ENCODE measurements at places on chromosomes 1 and 21.

DNA sequence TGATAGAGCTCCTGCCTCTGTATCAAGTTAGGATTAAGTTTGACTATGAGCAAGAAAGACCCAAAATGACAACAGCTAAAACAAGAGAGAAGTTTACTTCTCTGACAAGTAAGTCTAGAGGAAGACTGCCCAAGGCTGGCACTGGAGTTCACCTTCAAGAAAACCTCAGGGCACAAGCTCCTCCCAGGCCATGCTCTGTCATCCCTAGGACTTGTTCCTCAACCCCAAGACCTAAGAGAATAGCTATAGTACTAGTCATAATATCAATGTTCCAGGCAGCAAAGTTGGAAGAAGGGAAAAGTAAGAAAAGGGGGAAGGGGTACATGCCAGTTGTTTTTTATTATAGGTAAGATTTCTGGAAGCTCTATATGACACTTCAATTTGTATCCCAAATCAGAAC lies 26.4 kb upstream of the DARS2 start:
- DNase-seq: no peak

- DNase-seq: no peak
These were observed 7.6 kb upstream of the SHISA4 start for GRCh38 chr1:201880928-201881571.

DNA sequence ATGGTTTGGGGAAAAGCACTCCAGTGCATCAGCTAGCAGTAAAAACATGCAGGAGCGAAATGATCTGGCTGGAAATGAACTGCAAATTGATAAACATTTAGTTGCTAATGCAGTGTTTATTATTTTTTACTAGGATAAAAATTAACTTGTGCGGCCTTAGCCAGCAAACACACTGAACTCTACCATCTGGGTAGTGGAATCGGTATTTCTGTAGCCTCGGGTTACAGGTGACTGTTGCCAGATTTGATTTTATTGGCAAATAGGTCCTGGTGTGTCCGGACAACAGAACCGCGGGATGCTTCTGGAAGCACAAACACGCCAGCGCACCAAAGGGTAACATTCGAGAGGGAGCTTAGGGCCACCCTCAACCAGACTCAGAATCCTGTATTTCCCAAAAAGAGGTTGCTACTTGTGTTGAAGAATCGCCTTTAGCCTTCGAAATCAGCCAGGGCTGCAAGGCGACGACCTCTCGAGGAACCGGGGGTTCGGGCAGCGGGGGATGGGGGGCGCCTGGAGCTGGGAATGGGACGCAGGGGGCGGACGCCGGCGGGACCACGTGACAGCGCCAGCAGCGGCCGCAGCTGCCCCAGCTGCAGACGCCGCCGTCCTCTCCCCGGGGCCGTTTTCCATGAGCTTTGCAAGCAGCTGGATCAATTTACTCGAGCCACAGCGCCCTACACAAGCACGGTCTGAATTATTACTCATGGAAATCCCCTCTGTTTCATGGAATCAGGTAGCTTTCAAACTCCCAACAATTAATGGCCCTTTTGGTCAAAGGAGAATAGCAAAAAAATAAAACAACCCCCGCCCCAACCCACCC lies 158.8 kb downstream of the TOMM20 start:
- DNase-seq: no peak

DNA sequence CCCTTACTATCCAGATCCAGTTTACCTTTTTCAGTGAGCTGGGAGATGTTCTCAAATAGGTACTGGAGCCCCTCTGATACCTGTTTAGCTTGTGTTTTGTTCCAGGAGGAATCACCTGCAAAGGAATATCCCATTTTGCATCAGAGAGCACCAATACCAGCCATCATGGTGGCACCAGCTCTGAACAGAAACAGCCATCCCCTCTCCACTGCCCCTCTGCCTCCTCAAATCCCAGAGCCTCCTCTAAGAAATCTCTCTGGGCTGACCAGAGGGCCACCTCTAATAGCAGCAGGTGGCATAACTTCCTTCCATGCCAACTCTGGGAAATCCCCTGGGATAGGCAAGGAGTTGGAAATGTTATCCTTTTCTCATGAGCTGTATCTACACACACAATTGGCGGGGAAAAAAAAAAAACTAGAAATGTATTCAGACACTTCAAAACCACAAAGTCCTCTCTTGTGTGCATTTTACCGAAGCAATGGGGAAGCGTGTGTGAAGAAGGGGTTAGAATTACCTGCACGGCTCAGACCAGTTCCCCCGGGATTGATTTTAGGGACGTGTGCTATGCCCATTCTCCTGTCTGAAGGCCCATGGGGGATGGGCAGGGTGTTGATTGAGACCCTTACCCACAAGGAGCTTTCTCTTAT lies 2.4 kb downstream of the PGLYRP4 start:
- no peak for DNase-seq

- no peak for DNase-seq
These were observed 536.6 kb upstream of the NR5A2 start for GRCh38 chr1:199490769-199491527.

DNA sequence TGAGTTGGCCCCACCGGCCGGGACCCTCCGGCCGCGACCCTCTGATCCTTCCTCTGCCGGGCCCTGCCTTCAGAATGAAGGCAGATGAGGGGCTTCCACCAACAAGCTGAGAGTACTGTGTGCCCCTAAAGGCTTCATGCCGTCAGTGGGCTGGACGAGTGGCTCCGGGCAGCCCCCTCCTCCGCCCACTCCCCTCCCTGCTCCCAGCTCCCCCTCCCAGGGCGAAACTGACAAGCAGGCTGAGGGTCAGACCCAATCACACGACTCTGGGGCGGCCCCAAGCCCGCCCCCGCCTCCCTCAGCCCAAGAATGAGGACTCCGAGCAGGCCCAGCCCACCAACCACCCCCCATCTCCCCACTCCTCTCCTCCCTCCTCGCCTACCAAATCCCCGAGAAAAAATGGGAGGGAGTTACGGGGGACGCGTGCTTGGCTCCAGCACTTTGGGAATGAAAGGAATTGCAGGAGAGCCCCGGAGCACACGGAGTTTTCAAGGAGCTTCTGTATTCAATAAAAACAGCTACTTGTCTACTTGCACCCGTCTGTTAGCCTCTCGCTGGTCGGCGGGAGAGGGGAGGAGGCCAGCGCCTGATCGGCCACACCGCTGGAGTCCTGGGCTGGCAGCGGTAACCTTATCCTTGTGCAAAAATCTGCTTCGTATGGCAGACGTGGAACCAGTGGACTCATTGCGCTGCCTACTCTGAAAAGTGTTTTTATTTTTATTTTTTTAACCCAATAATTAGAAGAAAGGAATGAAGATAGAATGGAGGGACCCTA lies at the start of gene COL11A1:
Gene COL11A1 (minus strand): TSS at position 147 of the 775 bp plus-strand sequence. CDS start 344 bp downstream, outside the sequence.
- no peak for DNase-seq

GRCh38 chr1:115952547-115952946 lies 23.8 kb upstream of the SLC22A15 start:
- no peak for DNase-seq

GRCh38 chr1:23263380-23263887 lies 46.1 kb upstream of the HTR1D start:
- no peak for DNase-seq

GRCh38 chr1:25563330-25564215 lies 20.2 kb downstream of the LDLRAP1 start:
- DNase-seq: no peak

- DNase-seq: no peak
These were observed 79.6 kb upstream of the AK4 start for GRCh38 chr1:65068202-65069010.

DNA sequence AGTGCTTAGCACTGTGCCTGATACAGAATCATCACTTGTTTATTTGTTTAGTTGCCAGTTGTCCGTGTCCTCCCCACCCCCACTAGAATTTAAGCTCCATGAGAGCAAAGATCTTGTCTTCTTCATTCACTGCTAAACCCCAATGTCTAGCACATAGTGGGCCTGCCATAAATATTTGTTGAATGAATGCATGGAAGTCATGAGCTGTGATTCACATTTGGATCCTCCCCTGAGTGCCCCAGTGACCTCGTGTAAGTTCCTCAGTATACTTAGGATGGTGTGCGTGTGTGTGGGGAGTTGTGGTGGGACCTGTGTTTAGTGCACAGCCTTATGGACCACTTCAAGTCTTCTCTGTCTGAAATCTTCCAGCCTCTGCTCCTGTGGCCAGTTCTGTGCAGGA lies 23.1 kb downstream of the IER5 start:
- DNase-seq: no peak

DNA sequence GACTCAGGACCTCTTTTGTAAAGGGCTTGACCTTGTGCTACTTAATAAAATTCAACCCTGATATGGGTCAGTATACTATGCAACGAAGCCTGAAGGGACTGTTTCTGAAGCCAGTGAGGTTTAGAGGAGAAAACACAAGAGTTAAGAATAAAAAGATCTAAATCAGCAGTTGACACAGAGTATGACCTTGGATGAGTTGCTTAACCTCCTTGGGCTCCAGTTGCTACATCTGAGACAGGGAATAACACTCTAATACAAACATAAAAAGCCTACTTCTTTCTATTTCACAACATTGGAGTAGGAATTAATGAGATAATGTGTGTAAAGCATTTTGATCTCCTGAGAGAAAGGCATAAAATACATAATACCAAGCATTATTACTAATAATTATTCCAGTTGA lies 882.4 kb upstream of the ADGRL2 start:
- no peak for DNase-seq

DNA sequence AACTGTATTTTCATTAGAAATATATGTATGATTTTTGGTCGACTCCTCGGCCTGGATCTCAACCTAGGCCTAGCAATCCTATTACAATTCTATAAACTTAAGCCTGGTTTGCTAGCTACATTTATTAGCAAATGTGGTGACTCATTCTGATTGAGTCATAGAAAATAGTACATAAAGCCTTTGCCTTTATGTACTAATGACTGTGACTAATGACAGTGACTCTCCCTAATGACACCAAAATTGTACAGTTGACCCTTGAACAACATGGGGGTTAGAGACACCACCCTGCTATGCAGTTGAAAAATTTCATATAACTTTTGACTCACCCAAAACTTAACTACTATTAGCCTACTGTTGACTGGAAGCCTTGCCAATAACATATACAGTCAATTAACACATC lies 78.9 kb downstream of the CLEC20A start:
- no peak for DNase-seq

DNA sequence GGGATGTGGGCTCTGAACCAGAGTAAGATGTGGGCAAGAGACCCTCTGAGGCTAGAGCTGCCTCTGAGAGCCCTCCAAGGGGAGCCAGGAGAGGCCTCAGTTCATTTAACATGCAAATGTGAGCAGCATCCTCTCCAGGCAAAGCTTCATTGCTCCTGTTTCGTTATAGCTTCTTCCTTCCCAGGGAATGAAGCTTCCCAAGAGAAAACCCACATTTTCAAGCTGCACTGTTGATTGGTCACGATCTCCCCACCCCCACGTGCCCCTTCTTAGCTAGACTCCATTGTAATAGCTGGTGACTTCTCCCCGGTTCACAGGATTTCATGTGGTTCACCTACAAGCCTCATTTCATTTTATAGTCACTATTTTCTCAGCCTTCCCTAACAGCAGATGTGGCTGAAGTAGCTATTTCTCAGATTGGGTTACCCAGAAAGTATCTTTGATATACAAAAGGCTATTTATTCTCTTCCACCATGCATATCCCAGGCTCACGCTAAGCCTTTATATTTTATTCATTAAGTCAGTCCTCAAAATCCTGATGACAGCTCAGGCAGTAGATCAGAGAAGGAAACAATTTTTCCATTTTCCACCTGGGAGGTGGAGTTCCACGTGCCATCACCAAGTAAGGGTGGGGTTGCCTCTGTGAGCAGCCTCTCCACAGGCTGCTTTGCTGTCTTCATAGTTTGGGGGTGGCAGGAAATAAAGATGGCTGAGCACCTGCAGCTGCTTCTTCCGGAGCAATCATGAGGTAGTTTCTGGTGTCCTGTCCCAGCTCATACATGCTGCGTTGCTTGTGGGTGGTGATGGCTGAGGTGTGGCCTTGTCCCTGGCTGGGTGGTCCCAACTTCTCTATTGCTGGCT lies 178.3 kb upstream of the RAB4A start:
- DNase-seq: no peak

DNA sequence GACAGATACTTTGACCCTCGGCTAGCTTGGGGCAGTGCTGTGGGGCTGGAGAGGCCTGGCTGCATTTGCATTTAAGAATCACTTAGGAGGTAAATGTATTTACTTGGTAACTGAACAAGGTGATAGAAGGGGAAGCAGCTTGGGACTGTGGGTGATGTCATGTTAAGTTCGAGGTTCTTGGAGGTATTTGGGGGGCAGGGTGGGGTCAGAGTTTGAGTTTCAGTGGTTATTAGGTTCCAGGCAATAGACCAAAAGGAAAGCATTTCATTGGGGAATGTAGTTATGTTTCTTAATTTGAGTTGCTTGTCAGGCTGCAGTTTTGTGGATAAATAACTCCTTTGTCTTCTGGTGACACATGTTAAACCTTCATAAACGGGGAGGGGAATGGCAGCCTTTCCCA lies 2.4 kb upstream of the FAM78B start:
- DNase-seq: no peak

GRCh38 chr1:185439727-185440415 lies 122.8 kb upstream of the IVNS1ABP start:
- no peak for DNase-seq

DNA sequence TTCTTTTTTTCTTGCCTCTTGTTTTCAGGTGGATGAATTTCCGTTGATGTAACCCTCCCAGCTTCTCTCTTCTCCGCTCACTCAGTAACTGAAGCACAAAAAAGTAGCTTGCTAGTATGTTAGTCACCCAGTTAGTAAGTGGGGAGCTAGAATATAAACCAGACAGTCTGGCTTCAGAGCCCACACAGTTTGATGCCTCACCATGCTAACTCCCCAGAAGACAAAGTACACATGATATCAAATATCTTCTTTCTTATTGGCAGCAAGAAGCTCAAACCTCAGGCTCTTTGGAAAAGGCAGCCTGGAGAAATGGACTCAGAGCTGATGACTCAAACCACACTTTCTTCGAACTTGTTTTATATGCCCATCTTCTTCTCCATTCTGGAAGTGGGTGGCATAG lies 187.5 kb upstream of the PLXNA2 start:
- DNase-seq: no peak

DNA sequence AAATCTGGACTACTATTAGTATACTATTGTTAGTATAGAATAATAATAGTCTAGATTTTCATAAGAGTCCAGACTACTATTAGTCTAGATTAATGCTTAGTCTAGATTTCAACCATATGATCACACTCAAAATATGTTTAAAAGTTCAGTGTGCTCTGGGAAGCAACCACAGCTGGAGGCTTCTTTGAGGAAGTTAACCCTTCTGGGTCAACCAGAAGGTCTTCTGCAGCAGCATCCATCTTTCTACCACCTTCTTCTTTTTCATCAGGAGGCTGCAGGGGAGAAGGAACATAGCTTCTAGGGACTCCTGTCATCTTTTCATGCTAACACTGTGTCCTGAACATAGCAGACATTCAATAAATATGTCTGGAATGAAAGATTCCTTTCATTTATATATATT lies 51.2 kb upstream of the DNAJC6 start:
- no peak for DNase-seq

- DNase-seq: no peak
These were observed 22.2 kb upstream of the IFFO2 start for GRCh38 chr1:18978706-18979105.

- DNase-seq: peak; percentile 23
These were observed 1.3 kb upstream of the LYST start for GRCh38 chr1:235867903-235868469.
